ENCODE measurements at places on chromosomes 3 and 15.

GRCh38 chr3:177887475-177887874, 648.8 kb upstream of the KCNMB2 start:
- DNase-seq, result no peak

GRCh38 chr15:65033659-65034269, 4.3 kb upstream of the MTFMT start:
- DNase-seq, result no peak

GRCh38 chr3:126983276-126983652, 349 bp downstream of the PLXNA1 start:
- no peak for DNase-seq

DNA sequence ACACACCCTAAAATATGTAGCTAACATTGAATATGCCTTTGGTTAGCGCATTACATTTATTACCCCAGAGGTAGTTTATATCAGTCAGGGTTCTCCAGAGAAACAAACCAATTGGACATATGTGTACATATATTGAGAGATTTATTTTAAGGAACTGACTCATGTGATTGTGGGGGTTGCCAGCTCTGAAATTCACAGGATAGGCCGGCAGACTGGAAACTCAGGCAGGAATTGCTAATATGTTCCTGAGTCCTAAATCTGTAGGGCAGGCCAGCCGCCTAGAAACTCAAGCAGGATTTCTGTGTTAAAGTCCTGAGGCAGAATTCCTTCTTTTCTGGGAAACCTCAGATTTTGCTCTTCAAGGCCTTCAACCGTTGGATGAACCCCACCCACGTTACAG, 189.7 kb downstream of the CDIN1 start:
- no peak for DNase-seq

DNA sequence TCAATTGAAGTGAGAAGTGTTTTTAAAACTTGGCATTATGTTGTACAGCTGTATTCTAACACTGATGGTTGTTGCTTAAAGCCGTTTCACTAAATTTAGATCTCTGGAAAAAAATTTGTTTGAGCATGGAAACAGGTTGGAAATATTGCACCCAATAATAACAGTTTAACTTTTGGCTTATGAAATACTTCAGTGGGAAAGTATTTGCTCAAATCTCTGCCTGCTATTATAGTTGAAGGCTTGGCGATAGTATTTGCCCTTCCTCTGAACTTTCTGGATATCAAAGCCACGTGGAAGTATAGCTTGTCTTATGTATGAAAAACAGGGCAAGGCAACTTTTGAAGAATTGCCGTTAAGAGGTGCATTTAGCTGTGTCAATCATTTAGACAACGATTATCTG, 270.3 kb upstream of the LRRFIP2 start:
- no peak for DNase-seq

GRCh38 chr15:62566248-62566647, 401.2 kb upstream of the C2CD4B start:
- DNase-seq, result no peak

DNA sequence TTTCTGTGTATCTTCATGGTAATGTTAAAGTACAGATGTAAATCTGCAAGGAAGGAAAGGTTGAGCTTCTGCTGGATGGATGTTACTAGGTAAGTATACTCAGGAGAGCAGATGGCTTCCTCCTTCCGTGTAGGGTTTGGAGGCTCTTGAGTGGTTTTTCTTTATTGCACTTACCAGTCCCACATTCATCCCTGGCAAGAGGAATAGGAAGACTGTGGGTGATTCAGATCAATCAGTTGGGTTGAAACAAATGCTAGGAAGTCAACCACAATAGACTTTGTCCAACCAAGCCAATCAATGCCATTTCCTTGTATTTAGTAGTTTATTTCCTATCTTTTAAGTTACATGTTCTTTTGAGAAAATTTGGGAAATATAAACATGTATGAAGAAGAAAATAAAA, 26.6 kb downstream of the MYZAP start:
- no peak for DNase-seq

Measured in DMS 273 treated with DMSO at 0.1 percent for 48 hours (cell line).